AG09309 (cell line): ENCODE measurements at places on chromosomes 16 and 17.

GRCh38 chr17:9236286-9237052 is 215.2 kb downstream of the NTN1 start:
- no peak for DNase-seq

- DNase-seq = no peak
Observed at GRCh38 chr16:974611-975261, 4.0 kb upstream of the LMF1 start.

DNA sequence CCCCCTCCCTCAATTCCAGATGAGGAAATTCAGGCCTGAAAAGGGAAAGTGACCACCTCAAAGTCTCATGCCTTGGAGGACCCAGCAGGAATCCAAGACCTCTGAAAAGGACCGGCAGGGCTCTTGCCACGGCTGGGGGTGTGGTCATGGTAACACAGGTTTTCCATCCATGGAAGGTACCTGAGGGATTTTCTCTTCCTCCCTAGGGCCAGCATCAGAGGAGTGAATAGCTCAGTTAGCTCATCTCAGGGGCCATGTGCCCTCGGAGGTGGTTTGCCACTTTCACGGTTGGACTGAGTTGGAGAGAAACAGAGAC is 1.3 kb downstream of the CIITA start:
- DNase-seq = no peak

DNA sequence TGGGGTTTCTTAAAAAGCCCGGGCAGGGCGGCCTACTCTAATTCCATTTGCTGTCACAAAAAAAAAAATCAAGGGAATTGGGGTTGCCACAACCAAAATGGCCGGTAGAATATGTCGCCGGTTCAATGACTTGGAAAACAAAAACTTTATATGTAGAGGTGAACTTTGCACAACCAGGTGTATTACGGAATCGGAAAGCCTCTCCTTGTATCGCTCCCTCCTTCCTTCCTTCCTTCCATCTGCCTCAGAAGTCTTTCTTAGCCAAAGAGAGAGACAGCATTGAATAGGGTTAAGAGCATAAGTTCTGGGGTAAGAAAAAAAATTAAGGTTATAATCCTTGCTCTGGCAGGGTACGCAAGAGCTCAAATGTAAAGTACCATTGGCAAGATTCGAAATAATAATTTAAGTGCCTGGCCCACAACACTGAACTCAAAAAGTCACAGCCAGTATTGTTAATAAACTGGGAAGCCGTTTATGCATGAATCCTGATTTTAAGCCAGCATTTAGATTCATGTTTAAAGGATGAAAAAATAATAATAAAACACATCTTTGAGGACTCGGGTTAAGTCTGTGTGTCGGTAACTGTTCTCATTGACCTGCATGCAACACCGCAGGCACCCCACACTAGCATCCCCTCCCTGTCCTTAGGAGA is 522 bp upstream of the GLG1 start:
- DNase-seq = no peak

- DNase-seq = no peak
Observed at GRCh38 chr17:60398227-60398959, 6.5 kb upstream of the USP32 start.

- no peak for DNase-seq
Observed at GRCh38 chr16:85860413-85861094, 38.4 kb upstream of the IRF8 start.

GRCh38 chr17:28001149-28001548 is 41.3 kb upstream of the NLK start:
- DNase-seq = no peak

DNA sequence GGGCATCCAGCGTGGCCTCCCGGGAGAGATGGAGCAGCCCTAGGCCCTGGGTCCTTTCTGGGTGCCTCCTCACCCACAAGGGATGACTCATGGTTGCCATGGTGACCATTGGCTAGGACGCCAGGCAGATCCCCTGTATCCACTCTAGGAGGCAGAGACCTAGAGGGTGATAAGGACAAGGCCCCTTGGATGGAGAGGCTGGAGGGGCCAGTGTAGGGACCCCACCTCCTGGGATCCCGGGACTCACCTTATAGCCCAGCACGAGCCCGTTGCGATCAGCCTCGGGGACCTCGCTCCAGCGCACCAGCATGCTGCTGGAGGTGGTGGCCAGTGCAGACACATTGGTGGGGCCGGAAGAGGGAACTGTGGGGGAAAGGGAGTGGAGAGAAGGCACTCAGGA is 82.2 kb upstream of the CDC42EP4 start:
- no peak for DNase-seq

DNA sequence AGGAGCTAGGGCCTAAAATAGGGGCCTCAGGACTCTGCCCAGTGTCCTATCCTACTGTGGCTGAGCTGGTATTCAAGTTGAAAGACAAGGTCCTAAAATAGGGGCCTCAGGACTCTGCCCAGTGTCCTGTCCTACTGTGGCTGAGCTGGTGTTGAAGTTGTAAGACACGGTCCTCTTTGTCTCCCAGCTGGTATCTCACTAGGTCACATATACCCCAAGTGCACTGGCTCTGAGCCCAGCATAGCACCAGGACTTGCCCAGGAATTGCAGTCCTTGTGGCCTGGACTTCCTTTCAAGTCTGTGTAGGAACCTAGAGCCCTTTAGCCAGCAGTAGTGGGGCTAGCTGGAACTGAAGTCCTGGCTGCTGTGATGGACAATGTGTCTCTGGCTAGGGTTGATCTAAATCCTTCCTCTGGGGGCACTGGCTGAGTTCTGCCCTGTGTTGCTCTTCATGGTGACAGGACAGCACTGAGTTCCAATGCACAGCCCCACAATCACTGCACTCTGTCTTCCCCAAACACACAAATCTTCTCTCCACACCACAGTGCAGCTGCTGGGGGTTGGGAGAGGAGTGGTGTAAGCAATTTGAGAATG is 260.5 kb downstream of the HAPSTR1 start:
- DNase-seq = no peak

- DNase-seq = no peak
Observed at GRCh38 chr17:72372185-72372584, 251.4 kb downstream of the SOX9 start.

- DNase-seq = peak; percentile 46
Observed at GRCh38 chr17:65857718-65858117, 296.3 kb upstream of the AXIN2 start.

DNA sequence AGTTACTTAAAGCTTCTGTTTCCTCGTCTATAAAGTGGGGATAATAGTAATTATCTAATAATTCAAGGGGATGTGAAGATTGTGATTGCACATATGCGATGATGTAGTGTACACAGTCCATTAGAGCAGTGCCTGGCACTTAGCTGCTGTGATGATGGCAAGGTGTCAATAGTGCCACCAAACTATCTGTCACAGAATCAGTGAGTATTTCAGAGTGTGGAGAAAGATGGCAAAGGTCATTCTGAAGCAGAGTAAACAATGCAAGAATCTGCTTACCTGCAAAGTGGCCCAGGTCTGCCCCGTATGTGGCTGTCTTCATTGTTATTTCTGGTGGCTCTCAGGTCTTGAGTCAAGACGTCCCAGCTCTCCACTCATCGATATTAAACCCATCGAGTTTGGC is 15.1 kb downstream of the SYT17 start:
- DNase-seq = no peak

- DNase-seq = peak; percentile 57
Observed at GRCh38 chr16:82732461-82732860, 105.7 kb downstream of the CDH13 start.

DNA sequence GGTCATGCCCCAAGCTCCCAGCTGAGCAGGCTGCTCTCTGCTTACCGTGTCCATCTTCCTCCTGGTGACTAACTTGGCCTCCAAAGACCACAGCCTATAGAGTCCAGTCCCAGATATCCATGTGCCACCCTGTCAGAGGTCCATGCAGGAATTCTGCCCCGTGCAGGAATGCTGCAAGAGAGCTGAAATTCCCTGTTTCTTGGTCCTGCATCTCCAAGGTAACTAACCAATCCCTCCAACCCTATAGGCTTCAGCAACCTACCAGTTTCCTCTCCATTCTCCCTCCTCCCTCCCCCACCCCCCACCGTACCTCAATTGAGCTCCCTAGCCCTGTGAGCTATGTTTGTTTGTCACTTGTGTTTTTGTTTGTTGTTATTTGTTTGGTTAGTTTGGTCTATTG is 9.6 kb upstream of the MKS1 start:
- DNase-seq = no peak

GRCh38 chr17:58513267-58513964 is 1.0 kb downstream of the MTMR4 start:
- no peak for DNase-seq

DNA sequence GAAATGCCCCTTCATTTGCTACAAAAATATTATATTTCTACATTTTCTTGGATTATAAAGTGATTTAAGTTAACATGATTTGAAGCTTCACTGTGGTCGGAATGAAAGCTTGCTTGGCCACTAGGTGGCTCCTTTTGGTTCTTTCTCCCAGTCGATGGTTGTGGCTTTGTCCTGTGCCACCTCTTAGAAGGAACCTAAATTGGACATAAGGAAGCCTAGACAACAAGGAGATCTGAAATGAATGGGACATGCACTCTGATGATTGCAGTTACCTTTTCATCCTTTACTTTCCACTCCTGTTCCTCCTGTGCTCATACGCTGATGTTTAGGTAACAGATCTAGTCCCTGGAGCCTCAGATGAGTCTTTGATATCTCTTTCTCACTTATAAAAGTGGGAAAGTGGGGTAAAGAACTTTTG is 39.2 kb downstream of the FTO start:
- DNase-seq = no peak

- no peak for DNase-seq
Observed at GRCh38 chr17:73588891-73589290, 55.4 kb downstream of the SDK2 start.
